NCI-H510A treated with DMSO at 0.1 percent for 48 hours (cell line): ENCODE measurements at places on chromosomes 12 and 14.
A peak's percentile ranks its signal among the peaks of the same experiment; 100 is the strongest.

DNA sequence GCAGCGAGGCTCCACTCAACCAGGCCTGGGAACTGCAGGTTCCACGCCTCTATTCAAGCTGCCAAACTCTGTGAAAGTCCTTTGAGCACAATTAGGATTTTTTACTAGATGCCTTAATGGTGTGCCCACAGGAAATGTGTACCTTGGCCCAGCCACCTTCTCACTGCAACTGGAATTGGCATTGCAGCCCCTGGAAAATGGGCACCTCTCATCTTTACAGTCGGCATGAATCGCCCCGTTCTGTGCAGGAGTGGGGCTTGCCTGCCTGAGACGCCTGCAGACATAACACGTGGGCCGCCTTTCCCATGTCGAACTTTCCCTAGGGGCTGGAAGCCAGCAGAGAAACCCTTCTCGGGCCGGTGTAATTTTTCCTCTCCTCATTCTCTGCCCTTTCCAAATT, 42.0 kb upstream of the ELK3 start:
- no peak for DNase-seq

DNA sequence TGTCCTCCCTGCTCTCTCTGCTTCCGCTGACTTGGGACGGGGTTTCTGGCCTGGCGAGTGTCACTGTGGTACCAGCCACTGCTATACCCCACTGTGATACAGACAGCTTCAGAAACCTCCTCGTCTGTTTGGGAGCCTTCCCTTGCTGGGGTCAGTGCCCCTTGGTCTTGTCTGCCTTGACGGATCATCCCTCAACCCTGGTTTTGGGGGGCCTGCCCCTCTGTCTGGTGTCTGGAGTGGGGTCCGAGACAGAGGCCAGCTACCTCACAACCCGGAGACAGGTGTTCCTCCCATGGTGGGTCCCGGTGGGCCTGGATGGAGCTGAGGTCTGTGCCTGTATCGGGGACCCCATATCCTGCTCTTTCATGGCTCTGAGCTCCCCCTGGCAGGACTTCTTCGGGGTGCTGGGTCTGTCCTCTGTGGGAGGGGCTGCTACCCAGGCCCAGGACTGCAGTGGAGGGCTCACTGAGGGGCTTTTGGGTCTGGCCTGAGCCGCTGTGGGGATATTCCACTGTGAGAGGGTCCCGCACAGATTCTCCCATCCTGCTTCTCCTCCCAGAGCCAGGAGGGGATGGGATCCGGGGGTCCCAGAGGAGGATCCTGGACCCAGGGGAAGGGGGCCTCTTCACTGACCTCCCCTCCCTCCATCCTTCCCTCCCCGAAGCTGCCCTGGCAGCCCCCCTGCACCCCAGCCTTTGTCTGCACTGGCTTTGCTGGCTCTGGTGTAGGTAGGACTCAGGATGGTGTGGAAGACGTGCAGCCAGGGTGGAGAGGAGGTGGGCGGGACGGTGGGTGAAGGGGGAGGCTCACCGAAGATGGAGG, 365.5 kb downstream of the TMEM121 start:
- DNase-seq = no peak

- DNase-seq = no peak
Observed at GRCh38 chr12:107735763-107736162, 25.2 kb downstream of the PRDM4 start.

- DNase-seq = no peak
Observed at GRCh38 chr14:40393143-40393542, 960.9 kb upstream of the FBXO33 start.

- peak; percentile 74 for DNase-seq
Observed at GRCh38 chr14:64880221-64881121, 764 bp upstream of the SPTB start.

DNA sequence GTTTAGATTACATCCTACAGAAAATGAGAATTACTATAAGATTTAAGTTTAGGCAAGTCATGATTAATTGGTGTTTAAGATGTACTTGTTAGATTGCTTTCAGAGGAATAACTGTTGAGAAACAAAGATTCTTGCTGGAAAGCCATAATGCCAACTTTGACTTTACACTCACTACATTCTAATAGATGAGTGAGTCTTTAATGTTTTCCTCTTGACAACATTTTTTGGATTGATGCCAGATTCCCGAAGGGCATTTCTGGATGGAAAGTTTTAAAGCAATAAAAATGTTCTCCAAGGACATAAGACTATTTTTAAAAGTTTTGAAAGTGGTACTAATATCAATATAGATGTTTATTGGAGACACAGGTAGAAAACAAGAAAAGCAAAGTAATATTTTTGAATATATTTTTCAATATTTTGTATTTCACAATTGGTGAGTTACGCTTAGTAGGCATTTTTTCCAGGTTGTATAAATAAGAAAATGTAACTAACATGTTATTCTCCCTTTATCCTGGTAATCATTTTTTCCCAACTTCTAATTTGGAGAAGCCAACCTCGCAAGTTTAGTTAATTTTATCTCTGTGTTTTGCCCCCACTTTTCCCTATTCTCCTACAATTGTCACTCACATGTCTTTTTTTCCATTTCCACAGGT, 307.3 kb downstream of the CEP128 start:
- no peak for DNase-seq

- no peak for DNase-seq
Observed at GRCh38 chr12:4645023-4645422, 3.8 kb downstream of the AKAP3 start.

DNA sequence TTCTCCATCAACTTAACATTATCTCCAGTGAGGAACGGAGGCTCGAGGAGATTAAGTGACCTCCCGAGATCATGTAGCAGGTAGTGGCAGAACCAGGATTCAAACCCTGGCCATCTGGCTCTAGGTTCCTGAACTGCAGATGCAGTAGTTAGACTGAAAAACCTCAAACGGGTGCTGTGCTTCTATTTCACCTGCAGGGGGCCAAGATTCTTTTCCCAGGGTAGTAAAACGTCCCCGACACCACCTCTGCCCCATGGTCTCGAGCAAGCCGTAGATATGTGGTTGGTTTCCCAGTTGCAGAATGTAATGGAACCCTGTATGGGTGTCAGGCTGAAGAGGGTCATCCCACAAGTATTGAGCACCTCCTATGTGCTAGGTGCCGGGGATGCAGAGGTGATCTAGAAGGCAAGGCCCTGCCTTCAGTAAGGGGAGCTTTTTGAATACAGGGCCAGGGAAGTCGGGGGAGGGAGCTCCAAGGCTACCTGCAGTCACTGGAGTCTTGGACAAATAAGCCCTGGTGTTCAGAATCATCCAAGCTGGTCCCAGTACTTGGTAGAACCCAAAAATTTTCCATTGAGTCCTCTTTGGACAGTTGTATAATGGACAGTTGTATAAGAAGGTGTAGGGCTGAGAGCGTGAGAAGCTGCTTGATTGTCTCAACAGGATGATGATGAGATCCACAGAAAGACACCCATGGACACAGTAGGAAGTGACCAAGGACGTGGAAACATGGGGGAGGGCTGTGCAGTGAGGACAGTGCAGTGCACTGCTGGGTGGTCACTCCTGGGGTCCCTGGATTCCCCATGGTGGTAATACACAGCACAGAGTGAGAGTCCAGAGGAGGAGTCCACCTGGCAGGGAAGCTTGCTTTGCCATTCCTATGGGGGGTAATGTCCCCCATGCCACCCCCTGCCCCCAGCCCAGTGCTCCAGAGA, 197.2 kb downstream of the CHST11 start:
- DNase-seq = no peak

GRCh38 chr14:56687123-56687522, 107.5 kb downstream of the TMEM260 start:
- DNase-seq = no peak

GRCh38 chr14:63949696-63950095, 96.9 kb downstream of the SYNE2 start:
- no peak for DNase-seq

DNA sequence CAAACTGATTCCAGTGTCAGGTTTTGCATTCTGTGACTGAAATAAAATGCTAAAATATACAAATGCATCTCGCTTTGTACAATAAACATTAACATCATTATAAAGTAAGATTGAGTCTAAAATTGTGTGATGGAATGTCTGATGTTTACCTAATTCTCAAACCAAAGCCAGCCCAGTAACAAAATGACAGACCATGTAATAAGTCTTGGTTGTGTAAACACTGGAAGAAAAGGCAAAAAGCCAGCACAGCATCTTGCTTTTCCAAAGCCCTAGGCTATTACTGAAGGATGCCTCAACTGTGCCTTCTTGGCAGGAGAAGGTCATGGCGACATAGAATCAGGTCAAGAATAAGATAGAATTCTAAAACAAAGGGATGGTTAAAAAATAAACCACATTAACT, 169.6 kb downstream of the EGLN3 start:
- DNase-seq = no peak

DNA sequence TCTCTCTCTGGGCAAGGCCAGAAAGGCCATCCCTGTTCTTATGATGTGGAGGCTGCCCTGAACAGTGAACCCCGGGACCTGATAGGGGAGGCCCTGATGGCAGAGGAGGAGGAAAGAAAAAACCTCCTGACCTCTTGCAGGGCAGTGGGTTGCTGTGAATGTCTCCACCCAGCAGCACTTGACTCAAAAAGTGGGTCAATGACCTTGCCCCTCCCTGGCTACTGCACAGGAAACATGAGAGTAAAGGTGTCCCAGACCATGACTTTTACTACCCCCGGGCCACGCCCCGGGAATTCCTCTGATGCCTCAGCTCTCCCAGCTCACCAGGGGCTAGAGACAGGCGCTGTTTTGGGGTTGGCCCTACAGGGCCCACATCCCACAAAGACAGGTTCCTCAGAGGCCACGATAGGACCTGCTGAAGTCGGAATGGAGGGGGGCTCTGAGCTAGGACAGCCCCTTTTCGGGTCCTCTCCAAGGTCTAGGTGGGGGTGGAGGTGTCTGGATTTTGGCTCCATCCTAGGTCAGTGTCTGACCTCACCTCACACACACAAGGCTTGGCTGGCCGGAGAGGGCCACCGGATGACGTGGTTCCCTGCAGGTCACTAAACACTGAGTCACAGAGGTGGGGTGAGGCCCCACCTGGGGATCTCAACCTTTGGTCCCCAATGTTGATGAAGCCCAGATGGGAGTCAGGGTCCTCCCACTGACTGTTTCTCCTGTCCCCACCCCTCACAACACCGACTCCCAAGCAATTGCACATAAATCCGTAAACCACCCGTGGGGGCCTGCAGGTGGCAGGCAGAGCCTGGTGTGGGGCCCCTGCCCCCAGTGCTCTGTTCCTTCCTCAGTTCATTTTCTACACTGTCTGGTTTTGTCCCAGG, 1.6 kb downstream of the RHOF start:
- DNase-seq = no peak

DNA sequence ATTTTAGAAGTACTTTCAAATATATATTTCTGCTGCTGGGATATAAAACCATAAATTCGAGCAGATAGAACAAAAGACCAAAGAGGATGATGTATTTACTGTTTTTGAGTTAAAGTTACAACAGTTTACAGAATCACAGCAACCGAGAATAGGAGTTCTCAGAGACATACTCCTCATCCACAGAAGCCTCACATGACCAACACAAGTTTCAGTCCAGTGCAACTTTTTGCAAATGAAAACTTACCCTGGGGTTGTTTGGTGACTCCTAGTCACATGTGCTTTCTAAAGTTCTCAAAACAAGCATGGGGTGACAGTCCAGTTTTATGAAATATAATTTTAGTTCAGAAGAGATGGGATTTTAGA, 117.1 kb downstream of the PRKCH start:
- no peak for DNase-seq

DNA sequence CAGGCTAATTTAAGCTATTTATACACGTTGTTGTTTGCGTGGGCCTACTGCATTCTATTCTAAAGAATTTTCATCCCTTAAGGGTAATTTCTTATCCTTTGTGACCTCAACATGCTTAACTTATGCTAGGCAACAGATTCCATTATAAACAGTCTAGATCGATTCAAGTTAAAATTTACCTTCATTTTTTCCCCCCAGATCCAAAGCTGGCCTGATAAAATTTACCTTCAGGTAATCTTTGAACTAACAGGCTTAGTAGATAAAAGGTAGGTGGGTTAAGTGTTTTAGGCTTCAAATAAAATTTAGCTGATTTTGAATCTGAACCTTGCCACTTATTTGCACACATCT, 389 bp upstream of the CCNB1IP1 start:
- no peak for DNase-seq

DNA sequence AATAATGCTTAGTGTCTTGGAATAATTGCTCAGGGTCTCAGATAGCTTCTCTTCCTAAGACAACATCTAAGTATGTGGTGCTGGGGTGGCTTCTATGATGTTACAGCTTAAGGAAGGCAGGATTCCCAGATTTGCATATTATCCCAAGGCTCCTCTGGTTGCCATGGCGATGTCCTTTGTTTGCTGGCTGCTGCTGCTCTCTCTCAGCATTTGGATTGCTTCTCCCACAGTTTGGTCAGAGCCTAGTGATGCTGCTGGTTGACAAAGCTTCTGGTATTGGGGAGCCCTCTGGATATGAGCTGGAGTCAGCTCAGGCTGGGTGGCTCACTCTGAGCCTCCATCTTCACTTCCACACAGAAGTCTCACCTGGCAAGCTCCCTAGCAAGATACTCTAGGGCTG, 56.4 kb upstream of the FBXO33 start:
- no peak for DNase-seq

- DNase-seq = no peak
Observed at GRCh38 chr12:108833355-108833733, 24.0 kb downstream of the SSH1 start.

DNA sequence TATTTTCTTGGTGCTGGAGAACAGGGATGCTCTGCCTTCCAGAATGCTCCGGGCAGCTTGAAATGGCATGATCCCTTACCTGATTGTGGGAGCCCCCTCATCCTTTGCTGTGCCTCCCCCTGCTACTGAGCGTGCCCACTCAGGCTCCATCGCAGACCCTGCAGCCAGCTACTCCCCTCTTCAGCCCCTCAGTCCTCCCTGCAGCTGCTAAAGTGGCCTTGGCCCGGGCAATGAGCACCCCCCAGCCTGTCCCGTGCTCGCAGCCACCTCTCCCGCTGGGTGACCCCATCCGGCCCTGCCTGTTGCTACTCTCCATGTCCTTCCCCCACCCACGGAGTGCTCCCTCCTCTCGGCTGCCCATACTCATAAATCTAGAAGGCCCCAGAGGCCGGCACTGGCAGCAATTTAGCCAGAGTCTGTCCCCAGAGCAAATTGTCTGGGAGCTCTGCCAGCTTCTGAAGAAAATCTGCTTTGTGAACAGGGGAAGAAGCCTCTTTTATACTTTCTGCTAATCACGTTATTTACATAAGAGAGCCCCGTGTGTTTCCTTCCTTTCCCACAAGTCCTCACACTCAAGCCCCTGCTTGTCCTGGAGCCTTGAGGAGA, 143.7 kb upstream of the FRMD6 start:
- DNase-seq = no peak

- DNase-seq = peak; percentile 44
Observed at GRCh38 chr14:33454707-33455106, 496.2 kb downstream of the EGLN3 start.

DNA sequence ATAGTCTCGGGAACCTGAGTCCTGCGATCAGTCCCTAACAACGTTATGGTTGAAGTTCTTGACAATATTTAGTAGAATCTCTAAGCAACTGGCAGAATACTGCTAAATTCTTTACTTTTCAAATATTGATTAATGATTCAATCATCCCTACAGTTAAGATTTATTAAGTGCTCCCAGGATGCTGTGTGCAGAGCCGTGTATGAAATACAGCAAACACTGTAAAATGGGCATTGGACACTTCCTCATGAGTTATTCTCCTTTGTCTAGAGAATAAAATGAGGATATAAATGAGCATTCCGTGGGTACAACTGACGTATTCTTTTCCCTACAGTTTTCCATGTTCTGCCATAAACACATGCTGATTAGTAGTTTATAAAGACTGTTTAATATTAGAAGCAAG, 372.4 kb downstream of the TMTC2 start:
- DNase-seq = no peak
